Stimulated activated CD4-positive, alpha-beta T cell treated with anti-CD3 and anti-CD28 coated beads, TNF-alpha, amount 100 ng/mL, for 48 hours (primary cell): ENCODE measurements at places on chromosomes 7 and 10.
A peak's percentile ranks its signal among the peaks of the same experiment; 100 is the strongest.

GRCh38 chr10:30931094-30931493 lies 100.6 kb downstream of the ZNF438 start:
- no peak for DNase-seq

DNA sequence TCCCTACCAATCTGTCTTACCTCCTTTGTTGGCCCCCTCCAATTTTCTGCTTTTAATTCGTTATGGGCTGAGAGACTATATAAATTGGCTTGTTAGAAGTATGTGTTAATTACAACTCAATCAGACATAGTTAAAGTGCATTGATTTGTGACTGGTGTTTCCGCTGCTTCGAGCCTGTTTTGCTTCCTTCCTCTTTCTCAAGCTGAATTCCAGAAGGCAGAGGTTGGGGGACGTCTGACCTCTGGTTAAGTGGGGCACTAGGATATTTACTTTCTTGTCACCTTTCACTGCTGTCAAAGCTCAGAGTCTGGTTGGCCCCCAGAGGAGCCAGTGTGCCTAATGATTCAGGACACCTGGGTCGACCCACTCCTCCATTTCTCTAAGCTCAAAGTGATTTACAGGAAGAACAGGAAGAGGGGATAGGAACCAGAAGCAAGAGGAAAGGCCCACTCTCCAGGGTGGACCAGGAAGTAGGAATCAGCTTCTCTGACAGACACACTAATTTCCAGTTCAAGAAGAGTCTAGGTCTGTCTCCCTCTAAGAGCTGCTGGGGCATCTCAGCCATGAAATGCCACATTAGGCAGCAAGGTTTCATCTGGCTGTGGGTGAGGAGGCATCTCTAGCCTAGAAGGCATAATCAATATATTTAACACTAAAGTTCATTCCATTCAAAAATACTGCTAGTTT lies 397.2 kb upstream of the NPVF start:
- DNase-seq, result no peak

DNA sequence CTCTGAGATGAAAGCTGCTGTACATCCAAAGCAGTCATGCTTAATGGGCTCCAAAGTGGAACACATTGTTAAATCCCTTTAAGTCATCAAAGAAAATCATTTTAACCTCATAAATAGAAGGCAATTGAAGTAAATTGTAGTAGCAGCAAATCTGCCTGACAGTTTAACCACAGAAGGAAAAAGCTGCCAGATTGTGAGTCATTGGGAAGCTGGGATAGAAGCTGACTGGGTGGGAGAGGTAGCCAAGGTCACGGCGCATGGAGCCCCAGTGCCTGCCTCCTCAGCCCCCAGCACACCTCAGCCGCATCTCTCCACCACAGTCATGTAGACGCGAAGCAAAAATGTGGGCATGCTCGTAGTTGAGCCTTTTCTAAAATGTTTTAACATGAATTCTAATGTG lies 44.0 kb downstream of the TARP start:
- no peak for DNase-seq

GRCh38 chr10:22643775-22644174 lies 70.6 kb downstream of the PIP4K2A start:
- DNase-seq, result no peak

- DNase-seq, result no peak
Observed at GRCh38 chr7:152006336-152006735, 19.1 kb upstream of the GALNT11 start.

- DNase-seq, result no peak
Observed at GRCh38 chr7:16345979-16346958, 75.1 kb downstream of the CRPPA start.

GRCh38 chr7:66964411-66964810 lies 31.0 kb downstream of the SBDS start:
- DNase-seq, result no peak

DNA sequence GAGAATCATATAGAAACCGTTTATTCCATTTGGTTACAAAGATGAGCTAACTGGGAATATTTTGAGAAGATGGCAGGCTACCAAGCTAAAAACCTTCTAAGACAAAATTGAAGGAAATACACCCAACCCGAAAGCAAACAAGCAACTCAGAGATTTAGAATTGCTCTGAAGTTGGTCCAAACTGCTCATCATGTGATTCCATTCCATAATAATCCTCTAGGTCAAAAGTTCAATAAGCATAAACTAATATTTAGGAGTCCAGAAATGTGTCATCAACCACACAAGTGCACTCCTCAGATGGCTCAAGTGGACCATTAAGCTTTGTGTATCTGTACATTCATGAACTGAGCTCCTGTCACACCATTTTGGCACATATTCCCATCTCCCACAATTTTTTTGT lies 28.7 kb downstream of the DGKI start:
- DNase-seq, result no peak

DNA sequence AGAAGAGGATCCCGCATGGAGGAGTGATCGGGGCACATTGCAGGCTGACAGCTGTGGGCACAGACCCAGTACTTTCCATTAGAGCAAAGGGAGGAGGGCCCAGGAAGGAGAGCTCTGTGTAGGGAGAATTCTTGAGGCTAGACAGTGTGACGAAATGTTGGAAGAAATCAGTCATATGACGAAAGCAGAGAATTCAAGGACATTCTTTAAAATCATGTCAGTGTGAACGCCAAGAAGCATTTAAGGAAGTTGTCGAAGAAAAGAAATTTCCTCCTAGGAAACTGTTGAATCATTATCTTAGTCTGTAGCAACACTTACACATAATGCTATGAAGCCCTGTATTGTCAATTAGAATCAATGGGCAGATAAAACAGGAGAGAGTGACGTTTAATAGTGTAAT lies 191.3 kb upstream of the ADARB2 start:
- DNase-seq, result no peak

- no peak for DNase-seq
Observed at GRCh38 chr10:71131508-71132088, 80.8 kb upstream of the UNC5B start.

GRCh38 chr7:135960709-135961451 lies 16.3 kb downstream of the MTPN start:
- DNase-seq, result no peak

DNA sequence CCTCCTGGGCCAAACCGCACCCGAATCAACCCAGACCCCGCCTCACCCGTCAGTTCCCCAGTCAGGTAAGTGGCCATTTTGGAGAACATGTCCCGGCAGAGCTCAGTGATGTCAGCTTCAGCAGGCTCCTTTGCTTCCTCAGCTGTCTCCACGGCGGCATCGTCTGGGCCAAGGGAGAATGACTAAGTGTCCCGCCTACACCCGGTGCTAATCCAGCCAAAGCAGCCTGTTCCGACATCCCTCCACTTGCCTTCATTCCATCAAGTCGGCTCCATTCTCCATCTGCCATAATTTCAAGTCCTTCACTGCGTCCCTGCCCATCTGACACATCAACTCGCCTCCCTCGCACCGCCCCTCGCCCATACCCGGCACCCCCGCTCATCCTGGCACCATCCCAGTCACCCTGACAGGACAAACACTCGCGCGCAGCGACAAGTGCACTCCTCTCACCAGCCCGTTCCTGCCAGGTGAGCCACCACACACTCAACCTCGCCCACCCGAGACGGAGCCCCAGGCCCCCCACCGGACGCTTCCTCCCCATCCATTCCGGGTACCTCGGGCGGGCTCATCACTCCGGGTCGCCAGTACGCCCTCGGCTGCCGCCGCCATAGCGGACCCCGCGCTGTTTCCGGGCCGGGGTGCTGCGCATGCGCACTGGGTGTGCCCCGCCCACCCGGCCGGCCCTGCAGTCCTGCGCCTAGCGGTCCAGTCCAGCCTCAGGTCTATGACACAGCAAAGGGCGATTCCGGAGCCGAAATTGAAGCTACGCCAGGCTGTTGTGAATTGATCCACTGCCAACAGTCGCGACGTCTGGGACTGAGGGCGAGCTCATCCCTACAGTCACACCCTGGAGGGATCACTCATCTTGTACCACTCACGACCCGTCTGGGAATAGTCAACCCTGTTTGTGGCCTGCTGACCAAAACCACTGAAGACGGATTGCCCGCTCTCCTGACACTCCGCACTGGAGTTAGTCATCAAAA lies at the start of gene BLOC1S2:
Gene BLOC1S2 (minus strand): TSS at position 630 of the 983 bp plus-strand sequence. CDS start 21 bp downstream, at position 609.
- DNase-seq, result peak; percentile 76

DNA sequence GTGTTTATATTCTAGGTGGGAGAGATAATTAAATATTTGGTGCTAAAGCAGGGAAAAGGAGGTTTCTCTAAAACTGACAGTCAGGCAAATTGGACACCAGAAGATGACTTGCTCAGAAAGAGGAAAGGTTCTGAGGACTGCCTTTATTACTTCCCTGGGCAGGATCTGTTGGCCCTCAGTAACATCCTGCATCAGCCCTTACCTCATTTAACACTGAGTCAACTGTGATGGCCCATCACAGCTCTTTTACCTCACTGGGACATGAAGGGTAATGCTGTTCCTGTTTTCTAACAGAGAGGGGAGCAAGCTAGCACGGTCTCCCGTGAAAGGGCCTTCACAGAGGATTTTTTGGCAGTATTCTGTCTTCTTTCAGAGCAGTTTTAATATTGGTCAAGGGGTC lies 12.0 kb downstream of the PPP1R17 start:
- DNase-seq, result no peak

DNA sequence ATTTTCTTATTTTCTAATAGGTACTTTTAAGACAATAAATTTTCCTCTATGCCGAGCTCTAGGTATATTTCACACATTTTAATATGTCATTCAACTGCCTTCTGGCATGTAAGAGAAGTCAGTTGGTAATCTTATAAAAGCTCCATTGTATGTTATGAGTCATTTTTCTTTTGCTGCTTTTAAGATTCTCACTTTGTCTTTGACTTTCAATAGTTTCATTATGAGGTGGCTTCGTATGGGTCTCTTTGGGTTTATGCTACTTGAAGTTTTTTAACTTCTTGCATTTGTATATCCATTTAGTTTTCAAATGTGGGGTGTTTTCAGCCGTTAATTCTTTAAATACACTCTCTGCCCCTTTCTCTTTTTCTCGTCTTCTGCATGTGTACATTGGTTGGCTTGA lies 80.5 kb downstream of the ABCA13 start:
- no peak for DNase-seq

GRCh38 chr10:116146372-116147140 lies 126.5 kb downstream of the GFRA1 start:
- no peak for DNase-seq

DNA sequence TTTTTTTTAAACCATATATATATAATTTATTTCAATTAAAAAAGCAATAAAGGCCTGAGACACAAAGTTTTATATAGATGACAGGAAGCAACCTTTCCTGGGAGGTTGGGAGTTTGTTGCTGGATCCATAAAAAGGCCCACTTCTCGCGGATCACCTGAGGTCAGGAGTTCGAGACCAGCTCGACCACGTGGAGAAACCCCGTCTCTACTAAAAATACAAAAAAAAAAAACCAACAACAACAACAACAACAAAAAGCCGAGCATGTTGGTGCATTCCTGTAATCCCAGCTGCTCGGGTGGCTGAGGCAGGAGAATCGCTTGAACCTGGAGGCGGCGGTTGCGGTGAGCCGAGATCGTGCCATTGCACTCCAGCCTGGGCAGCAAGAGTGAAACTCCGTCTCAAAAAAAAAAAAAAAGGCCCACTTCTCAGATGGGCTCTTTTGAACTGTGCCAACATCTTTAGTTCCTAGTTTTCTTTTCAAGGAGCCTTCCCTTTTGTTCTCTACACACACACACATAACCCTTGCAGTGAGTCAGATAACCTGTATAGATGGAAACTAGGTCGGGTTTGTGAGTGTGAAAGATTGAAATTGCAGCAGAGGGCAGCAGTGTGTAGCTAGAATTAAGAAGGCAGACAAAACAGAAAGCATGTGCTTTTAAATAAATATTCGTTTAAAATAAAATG lies 1.2 kb upstream of the SMNDC1 start:
- peak; percentile 33 for DNase-seq

GRCh38 chr10:100980311-100980710 lies 7.0 kb downstream of the MRPL43 start:
- DNase-seq, result no peak
